ENCODE measurements at places on chromosomes 7 and 10. TPM values are rescaled to one million over a fixed set of nuclear protein-coding genes. Genes with fewer than 3 reads are reported as not detected.

The DKK1 gene
- 122 TPM for total RNA-seq

The PHKG1 gene
- 1.1 TPM for total RNA-seq

The SPDYE8 gene
- total RNA-seq = not detected

The ITIH5 gene
- 2.0 TPM for total RNA-seq

The DENND2A gene
- total RNA-seq = not detected

DNA sequence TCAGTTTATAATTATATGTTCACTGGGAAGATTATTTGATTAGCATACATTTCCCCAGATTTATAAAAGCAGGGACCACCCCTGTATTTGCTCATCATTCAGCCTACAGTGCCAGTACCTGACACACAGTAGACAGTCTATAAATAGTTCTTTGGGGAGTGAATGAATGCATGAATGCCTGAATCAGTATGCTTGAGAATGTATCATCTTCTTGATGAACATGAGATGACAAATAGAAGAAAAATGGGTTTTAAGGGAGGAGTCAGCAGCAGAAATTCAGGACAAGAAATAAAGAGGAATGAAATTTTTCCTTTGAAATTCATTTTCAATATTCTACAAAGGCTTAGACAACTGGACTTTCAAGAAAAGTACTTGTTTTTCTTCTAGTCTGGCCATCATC, 295.8 kb upstream of the LRRTM3 start:
- H3K4me3 ChIP-seq = no peak overlapping the region
- no peaks in the 10 kb centered on the region for H3K4me1 ChIP-seq
- H3K27me3 ChIP-seq = no peaks in the 10 kb centered on the region
- H3K27ac ChIP-seq = no peak overlapping the region
- no peaks in the 10 kb centered on the region for H3K36me3 ChIP-seq
- no peak for DNase-seq

- H3K4me1 ChIP-seq = no peaks in the 10 kb centered on the region
- no peaks in the 10 kb centered on the region for H3K36me3 ChIP-seq
- no peak for DNase-seq
- H3K27ac ChIP-seq = no peak overlapping the region
- H3K4me3 ChIP-seq = no peak overlapping the region
Measured at GRCh38 chr10:116878123-116878522, 28.8 kb downstream of the ENO4 start.

DNA sequence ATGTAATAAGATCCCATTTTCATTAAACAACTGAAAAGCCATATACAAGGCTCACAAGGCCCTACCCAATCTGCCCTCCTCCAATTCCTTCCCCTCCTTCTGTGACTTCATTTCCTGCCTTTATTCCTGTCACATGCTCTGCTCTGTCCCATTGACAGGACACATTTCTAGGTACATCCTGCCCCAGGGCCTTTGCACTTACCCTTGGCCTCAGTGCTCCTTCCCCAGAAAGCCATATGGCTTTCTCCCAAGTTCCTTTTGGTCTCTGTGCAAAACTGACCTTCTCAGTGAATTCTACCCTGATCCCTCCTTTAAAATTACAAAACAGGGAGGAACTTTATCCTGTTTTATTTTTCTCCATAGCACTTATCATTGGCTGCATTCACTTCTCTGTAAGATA, 40.0 kb downstream of the KCNMA1 start:
- no peak overlapping the region for H3K27ac ChIP-seq
- peaks cover 57% of the 10 kb centered on the region for H3K27me3 ChIP-seq
- H3K4me3 ChIP-seq = no peak overlapping the region
- H3K36me3 ChIP-seq = peaks cover 4% of the 10 kb centered on the region
- DNase-seq = no peak
- H3K4me1 ChIP-seq = no peaks in the 10 kb centered on the region

DNA sequence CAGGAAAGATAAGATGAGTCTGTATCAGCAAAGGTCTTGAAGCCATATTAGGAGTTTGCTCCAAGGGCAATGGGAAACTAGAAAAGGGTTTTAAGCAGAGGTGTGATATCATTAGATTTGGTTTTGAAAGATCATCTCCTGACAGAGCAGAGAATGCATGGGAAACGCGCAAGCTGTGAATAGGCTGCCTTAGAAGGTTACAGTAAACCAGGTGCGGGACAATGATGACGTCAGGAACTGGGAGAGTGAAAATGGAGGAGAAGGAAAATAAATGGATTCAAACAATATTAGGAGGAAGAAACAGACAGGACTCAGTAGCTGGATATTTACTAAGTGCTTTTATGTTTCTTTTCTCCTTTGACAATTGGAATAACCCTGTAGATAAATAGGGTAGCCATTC, 50.6 kb downstream of the CACNB2 start:
- no peaks in the 10 kb centered on the region for H3K36me3 ChIP-seq
- H3K4me3 ChIP-seq = no peak overlapping the region
- no peak overlapping the region for H3K27ac ChIP-seq
- no peaks in the 10 kb centered on the region for H3K27me3 ChIP-seq
- DNase-seq = no peak
- H3K4me1 ChIP-seq = no peaks in the 10 kb centered on the region

- peak overlapping the region; percentile 14 for H3K4me3 ChIP-seq
- H3K4me1 ChIP-seq = peaks cover 66% of the 10 kb centered on the region
- peak; percentile 61 for DNase-seq
Measured at GRCh38 chr10:62050893-62051433, 149.5 kb downstream of the ARID5B start.

DNA sequence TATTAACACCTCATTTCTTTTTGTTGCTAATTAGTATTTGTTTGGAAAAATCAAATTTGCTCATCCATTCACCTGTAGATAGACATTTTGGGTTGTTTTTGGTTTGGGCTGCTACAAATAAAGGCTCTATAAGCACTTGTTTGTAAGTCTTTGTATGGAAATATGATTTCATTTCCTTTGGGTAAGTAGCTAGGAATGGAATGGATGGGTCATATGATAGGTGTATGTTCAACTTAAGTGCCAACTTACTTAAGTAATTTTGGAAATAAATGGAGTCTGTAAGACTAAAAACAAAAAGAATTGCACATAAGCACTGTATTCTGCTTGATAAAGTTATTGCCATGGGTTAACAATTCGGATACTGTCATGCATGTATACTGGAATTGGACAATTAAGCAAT, 157.7 kb upstream of the NAMPT start:
- no peaks in the 10 kb centered on the region for H3K4me1 ChIP-seq
- H3K27ac ChIP-seq = no peak overlapping the region
- H3K36me3 ChIP-seq = no peaks in the 10 kb centered on the region
- no peak overlapping the region for H3K4me3 ChIP-seq
- H3K27me3 ChIP-seq = no peaks in the 10 kb centered on the region
- no peak for DNase-seq

DNA sequence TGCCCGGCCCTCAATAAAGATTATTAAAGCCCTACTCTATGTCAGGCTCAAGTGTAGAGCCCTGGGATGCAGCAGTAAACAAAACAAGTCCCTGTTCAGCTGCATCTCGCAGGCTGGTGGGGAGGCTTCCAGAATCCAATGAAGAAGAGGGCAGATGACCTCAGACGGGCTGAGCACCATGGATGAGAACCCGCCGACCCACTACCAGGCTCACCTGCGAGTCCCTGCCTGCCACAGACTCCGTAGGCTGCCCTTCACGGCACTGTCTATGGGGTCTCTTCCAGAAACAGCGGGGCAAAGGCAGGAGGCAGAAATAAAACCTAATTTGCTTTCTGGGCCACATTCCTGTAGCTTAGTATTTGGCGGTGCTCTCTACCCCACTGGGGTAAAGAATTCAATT, 22.7 kb downstream of the CHST15 start:
- H3K27ac ChIP-seq = no peak overlapping the region
- no peaks in the 10 kb centered on the region for H3K27me3 ChIP-seq
- H3K36me3 ChIP-seq = no peaks in the 10 kb centered on the region
- H3K4me3 ChIP-seq = no peak overlapping the region
- no peaks in the 10 kb centered on the region for H3K4me1 ChIP-seq

GRCh38 chr10:8042721-8043568, 11.5 kb upstream of the GATA3 start:
- H3K4me3 ChIP-seq = no peak overlapping the region
- peaks cover 47% of the 10 kb centered on the region for H3K4me1 ChIP-seq
- H3K27me3 ChIP-seq = peaks cover 95% of the 10 kb centered on the region
- no peak overlapping the region for H3K27ac ChIP-seq
- H3K36me3 ChIP-seq = peaks cover 8% of the 10 kb centered on the region
- no peak for DNase-seq

DNA sequence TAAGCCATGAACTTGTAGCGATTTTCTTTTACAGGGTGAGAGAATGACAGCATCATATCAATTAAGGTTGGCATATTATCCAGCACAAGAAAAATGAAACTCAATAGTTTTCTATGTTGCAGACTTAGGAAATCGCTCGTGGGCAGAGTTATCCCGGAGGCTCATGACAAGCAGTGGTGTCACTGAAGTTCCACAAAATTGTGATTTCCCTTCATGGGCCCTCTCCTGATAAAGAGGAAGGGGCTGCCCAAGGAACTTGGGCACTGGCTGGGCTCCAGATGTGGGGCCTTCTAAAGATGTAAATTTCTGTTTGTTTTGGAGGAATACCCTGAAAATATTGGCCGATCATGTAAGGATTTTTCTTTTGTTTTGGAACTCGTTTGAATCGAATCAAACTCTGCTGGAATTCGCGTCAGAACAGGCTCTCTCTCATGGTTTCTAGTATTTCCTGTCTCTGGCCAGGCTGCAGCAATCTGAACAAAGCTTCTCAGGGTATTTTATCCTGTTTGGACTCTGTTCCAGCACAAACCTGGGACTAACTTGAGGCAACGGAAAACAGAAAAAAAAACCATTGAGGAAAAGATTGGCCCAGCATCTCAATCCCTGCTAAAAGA, 340.6 kb upstream of the NRP1 start:
- H3K36me3 ChIP-seq = peaks cover 5% of the 10 kb centered on the region
- H3K27ac ChIP-seq = no peak overlapping the region
- no peaks in the 10 kb centered on the region for H3K4me1 ChIP-seq
- DNase-seq = no peak

DNA sequence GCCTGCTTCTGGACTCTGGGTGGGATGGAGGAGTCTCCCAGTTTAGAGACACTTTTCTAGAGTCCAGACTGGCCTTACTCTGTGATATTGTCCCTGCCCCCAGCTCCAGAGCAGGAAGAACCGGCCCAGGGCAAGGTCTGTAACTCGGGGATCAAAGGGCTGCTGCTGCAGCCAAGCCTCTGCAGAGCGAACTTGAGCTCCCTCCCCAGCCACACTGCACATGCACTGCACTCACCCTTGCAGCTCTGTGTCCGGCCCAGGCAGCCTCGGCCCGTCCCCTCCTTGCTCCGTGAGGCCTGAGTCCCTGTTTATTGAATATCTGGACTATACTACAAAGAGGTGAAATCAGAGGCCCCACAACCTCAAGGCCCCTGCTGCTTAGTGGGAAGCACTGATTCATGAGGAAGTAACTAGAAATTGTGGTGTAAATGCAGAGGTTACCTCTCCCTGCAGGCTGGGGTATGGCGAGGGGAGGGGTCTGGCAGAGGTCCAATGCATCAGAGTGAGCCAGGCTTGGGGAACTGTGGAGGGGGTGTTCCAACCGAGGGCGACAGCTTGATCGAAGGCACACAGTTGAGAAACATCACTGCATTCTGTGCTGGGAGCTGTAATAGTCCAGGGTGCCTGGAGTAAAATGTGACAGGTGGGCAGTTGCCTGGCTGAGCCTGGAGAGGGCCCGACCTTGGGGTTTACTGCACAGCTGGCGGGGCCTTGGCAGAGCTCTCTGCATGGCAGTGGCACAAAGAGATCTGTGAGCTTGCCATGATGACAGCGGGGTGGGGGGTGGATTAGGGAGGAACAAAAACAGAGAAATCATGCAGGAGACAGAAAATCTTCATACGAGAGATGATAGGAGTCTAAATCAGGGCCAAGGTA, 49.1 kb downstream of the AOC1 start:
- peak; percentile 75 for DNase-seq
- H3K27ac ChIP-seq = peak overlapping the region; percentile 32
- H3K27me3 ChIP-seq = peaks cover 10% of the 10 kb centered on the region
- peaks cover 17% of the 10 kb centered on the region for H3K36me3 ChIP-seq

DNA sequence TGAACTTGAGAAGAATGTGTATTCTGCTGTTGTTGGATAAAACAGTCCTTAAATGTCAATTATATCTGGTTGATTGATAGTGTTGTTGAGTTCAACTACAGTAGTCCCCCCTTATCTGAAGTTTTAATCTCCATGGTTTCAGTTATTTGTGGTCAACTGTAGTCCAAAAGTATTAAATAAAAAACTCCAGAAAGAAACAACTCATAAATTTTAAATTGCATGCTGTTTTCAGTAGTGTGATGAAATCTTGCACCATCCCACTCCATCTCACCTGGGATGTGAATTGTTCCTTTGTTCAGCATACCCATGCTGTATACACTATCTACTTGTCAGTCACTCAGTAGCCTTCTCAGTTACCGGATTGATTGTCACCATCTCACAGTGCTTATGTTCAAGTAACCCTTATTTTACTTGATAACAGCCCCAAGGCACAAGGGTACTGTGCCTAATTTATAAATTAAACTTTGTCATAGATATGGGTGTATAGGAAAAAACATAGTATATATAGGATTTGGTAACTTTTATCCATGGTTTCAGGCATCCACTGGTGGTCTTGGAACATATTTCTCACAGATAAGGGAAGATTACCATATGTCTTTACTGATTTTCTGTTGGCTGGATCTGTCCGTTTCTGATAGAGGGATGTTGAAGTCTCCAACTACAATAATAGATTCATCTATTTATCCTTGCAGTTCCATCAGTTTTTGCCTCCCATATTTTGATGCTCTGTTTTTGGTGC, 57.1 kb downstream of the AOAH start:
- no peak for DNase-seq
- H3K36me3 ChIP-seq = no peaks in the 10 kb centered on the region
- peaks cover 26% of the 10 kb centered on the region for H3K4me1 ChIP-seq
- H3K4me3 ChIP-seq = no peak overlapping the region
- H3K27me3 ChIP-seq = no peaks in the 10 kb centered on the region

- peak overlapping the region; percentile 99 for H3K27ac ChIP-seq
- H3K4me3 ChIP-seq = peak overlapping the region; percentile 32
- H3K36me3 ChIP-seq = peaks cover 7% of the 10 kb centered on the region
- peaks cover 53% of the 10 kb centered on the region for H3K4me1 ChIP-seq
Measured at GRCh38 chr7:18019555-18019954, 8.1 kb downstream of the PRPS1L1 start.
